ENCODE measurements at places on chromosomes 3 and 15.

- DNase-seq = no peak
These were observed 16.5 kb upstream of the FAM174B start for GRCh38 chr15:92672102-92672501.

- DNase-seq = no peak
These were observed 232.8 kb downstream of the AGBL1 start for GRCh38 chr15:86312486-86312885.

- no peak for DNase-seq
These were observed 94.4 kb downstream of the DNAJB8 start for GRCh38 chr3:128372281-128372680.

- no peak for DNase-seq
These were observed 30.1 kb downstream of the FBLN2 start for GRCh38 chr3:13579063-13579462.

GRCh38 chr3:143092191-143092590 is 27.4 kb upstream of the CHST2 start:
- no peak for DNase-seq

DNA sequence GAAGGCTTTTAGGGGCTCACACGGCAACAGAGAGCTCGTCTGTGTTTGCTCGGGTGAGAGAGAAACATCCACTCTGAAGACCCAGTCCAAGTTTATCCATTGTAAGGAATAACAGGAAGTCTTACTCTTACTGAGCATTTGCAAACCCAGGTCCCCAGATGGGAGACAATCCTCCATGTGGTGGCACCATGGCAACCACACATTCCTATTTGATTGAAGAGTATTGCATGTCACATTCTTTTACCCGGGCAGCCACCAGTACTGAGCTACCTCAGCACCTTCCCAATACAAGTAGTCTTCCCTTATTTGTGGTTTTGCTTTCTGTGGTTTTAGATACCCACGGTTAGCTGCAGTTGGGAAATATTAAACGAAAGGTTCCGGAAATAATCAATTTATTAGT is 302.9 kb upstream of the RASGRP1 start:
- no peak for DNase-seq

GRCh38 chr3:177150970-177151627 is 46.2 kb downstream of the TBL1XR1 start:
- DNase-seq = peak; percentile 11

- DNase-seq = no peak
These were observed 83.1 kb downstream of the XXYLT1 start for GRCh38 chr3:195187609-195188425.

- no peak for DNase-seq
These were observed 122.3 kb downstream of the CTNNB1 start for GRCh38 chr3:41321642-41321980.

- no peak for DNase-seq
These were observed 93.6 kb upstream of the ATP2B2 start for GRCh38 chr3:10599017-10599416.

GRCh38 chr3:163521261-163521660 is 1557.0 kb downstream of the SI start:
- no peak for DNase-seq

DNA sequence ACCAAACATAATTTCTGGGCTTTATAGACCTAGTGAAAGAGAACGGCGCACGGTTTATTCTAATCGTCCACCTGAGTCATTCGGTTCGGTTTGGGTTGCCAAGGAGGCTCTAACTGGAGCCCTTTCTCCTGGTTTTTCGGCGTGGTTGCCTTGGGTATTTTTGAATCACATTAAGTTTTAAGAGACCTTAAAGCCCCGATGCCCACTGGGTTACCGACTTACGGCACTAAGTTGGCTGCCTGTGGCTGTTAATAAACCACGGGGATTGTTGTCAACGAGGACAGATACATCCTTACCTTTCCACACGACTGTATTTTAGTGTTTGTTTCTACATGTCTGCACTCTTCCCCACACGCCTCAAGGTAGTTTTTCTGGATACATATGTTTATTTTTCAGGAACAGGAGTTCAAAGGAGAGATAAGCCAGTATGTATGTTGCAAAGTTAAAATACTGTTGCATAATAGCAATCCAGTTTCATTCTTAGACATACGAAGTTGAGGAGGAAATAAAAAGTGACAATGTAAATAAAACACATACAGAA is 1.2 kb upstream of the ANP32A start:
- DNase-seq = no peak

DNA sequence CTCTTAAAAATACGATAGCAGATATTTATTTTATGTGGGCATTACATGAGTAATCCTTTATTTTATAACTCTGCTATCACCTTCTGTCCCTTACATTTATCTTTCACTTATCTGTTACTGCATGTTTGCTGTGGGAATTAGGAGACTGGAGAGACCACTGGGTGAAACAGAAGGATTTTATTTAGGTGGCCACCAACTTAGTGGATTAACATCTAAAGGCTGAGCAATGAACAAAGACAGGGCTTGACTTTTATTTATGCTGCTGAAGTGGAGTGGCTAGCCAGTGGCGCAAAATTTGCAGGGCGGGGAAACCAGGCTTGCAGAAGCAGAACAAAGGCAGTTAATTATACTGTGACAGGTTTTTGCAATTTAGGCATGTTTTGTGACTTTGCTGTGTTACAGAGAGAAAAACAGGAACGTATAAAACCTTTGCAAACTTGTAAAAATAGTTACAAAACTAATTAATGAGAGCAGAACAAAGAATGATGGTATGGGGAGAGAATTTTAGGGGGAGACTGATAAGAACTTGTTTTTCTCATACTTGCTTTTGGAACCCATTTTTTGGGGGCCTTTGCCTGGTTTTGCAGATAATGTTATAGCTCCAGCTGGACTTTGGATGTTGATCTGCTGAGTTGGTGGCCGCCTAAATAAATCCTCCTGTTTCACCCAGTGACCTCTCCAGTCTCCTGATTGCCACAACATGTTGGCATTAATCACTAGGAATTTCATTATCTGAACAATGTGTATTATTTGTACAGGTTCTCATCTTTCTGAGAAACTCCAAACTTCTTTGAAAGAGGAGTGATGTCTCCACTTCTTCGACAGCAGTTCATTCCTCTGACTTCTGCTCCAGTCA is 18.0 kb downstream of the KLHL24 start:
- DNase-seq = no peak

Data from activated CD4-positive, alpha-beta T cell treated with anti-CD3 and anti-CD28 coated beads for 4 hours (primary cell).